GM12865 (cell line): ENCODE measurements at places on chromosomes 7 and 10.
A peak's percentile ranks its signal among the peaks of the same experiment; 100 is the strongest.

DNA sequence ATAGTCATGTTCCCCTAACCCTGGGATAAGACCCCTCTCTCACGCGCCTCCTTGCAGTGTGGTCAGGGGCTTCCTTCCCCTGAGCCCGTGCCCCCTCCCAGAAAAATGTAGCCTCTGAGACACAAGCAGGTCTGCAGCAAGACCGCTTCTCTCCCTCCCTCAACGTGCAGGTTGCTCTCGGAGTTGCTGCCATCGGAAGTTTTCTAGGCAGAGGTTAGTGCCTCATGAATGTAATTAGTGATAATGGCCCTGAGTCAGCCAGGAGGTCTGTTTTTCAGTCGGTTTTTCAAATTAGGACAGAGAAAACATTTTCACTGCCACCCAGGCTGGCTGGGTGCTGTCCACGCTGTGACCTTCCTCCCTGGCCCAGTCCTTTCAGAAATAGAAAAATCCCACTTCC lies 43.2 kb upstream of the PRLHR start:
- no peak for DNase-seq

- DNase-seq, result no peak
Observed at GRCh38 chr10:26938578-26938977, 77.8 kb upstream of the ABI1 start.

DNA sequence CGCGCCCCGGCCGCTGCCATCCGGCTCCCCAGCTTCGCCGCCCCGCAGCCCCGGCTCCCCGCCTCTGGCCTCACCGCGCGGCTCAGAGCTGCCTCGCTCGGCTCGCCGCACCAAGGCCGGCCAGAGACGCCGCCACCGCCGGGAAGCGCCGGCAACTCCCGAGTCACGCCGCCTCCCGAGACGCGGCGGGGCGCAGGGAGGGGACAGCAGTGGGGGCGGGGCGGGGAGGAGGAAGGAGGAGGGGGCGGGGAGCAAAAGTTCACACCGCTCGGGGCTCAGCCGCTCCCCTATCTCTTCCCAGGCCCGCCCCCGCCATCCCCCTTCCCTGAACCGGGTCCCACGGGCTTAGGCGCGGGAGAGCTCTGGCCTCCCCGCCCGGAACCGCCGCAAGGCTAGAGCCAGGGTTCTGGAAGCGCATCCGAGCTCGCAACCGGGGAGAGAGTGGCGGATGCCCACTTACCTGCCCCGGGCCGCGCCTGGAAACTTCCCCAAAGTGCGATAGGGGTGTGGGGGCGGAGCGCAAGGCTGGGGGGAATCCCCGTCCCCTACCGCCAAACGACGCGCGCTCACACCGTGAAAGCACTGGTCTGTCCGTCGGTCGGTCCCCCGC lies 1.0 kb downstream of the CHST15 start:
- DNase-seq, result peak; percentile 42

- no peak for DNase-seq
Observed at GRCh38 chr10:51667678-51668335, 31.6 kb downstream of the CSTF2T start.
